ENCODE measurements at places on chromosomes 5 and 9.

GRCh38 chr5:163718272-163718671 is 212.9 kb downstream of the MAT2B start:
- DNase-seq: no peak

DNA sequence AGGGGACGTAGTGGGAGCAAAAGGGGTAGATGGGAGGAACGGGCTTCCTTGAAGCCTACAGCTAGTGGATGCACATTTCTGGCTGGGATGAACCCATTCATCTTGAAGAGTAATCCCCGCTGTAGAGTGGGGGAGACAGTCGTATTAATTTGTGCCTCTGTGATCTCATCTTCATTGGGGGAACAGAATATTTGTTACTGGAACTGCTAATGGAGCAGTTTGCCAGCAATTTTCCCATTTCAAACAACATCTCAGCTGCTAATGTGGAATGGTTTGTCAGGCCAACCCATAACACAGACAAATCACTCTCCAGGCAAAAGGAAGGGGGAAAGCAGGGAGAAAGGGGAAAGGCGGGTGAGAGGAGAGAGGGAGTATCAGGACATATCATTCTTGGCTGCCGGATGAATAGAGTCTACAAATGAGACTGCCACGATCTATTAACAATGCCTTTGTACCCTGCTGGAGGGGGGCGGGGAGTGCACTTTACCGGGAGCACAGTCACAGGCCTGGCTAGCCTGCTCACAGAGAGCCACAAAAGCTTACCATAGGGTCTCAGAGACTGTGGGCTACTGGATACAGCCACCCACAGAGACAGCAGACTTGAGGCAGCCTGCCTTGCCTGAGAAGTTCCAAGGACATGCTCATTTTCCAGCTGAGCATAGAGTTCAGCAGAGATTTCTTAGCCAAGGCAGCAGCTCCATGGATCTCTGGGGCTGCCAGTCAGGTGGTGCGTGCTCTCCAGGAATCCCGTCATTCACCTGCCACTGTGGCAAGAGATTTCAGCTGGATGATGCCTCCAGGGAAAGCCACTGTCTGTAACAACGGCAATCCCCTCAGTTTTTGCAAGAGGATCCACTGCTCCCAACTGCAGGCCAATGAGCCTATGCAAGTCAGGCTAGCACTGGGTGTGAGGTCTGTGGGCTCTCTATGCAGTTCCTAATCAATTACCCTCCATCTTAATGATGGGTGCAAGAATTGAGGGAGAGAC is 217.7 kb upstream of the PANK3 start:
- DNase-seq: no peak

DNA sequence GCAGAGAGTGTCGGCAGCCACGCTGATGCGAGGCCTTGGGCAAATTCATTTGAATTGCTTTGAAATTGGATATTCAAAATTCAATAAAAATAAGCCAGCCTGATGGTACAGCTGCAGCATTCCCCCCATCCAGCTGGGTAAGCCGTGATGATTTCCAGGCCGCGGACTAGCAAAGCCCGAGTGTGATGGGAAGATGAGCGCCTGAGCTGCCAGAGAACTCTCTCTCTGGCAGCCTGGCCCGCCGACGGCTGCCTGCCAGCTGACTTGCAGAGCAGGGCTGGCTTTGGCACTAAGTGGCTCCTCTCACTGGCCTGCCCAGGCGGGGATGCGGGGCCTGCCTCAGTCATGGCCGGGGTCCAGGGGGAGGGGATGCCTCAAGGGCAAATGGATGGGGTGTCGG is 268.3 kb upstream of the WWC1 start:
- DNase-seq: no peak

GRCh38 chr5:132684491-132684890 is 10.7 kb downstream of the IL4 start:
- DNase-seq: peak; percentile 79

- no peak for DNase-seq
Observed at GRCh38 chr5:81948349-81948748, 23.5 kb upstream of the ATG10 start.

- DNase-seq: no peak
Observed at GRCh38 chr5:150062216-150062922, 24.0 kb downstream of the CSF1R start.

GRCh38 chr5:83551821-83552220 is 80.3 kb downstream of the VCAN start:
- DNase-seq: no peak

GRCh38 chr5:139696894-139697658 is 48.9 kb downstream of the CXXC5 start:
- DNase-seq: peak; percentile 92

GRCh38 chr5:56314529-56314928 is 81.4 kb upstream of the ANKRD55 start:
- DNase-seq: peak; percentile 63

DNA sequence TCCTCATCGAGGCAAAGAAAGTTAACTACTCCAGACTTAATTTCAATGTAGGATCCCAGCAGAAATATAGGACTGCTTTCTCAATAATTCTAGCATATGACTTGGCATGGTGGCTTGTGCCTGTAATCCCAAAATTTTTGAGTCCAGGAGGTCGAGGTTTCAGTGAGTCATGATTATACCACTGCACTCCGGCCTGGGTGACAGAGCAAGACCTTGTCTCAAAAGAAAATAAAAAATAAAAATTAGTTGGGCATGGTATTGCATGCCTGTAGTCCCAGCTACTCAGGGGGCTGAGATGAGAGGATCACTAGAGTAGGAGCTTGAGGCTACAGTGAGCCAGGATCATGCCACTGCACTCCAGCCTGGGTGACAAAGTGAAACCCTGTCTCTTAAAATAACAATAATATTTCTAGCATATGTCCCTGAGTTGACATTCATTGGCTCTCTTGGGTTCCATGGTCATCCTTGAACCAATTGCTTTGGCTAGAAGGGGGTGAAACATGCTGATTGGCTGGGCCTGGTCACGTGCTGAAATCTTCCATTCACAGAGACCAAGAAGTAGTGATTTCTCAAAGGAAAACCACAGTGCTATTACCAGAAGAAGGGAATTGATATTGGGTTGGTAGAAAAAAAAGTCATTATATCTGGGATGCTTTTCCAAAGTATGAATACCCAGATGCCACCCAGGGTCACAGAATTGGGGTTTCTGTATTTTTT is 31.6 kb upstream of the GARNL3 start:
- DNase-seq: peak; percentile 81

- no peak for DNase-seq
Observed at GRCh38 chr9:89145097-89145496, 33.5 kb downstream of the SHC3 start.

DNA sequence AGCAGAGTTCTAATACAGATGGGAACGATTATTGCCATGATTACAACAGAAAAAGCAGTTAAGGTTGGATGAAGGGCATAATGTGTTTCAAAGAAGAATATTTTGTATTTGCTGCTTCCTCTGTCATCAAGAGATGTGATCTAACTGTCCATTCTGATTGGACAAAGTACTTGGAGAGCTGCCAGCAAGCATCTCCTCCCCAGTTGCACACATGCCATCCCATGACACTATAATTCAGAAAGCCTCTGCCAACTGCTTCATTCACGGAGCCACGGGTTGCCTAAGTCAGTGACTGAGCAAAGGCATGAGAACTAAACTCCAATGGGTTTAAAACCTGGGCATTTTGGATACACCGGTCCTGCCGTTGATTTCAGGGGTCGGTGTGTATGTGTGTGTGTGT is 253.8 kb downstream of the CRB2 start:
- no peak for DNase-seq

All from K562 (cell line).